ENCODE measurements at places on chromosomes 16 and 17.

DNA sequence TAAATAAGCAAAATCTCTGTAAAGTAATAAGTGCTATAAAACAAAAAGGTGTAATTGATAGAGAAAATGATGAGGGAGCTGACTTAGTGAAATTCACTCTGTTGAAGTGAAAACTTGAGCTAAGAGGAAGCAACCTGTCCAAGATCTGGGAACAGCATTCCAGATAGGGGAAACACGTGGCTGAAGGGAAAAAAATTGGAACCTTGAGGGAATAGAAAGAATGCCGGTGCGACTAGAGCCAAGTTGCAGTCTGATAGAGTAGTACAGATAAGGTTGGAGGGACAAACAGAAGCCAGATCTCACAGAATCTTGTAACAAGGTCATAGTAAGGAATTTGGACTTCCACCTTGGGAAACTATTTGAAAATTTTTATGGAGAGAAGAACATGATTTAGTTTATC lies 623 bp upstream of the DDX52 start:
- no peak for DNase-seq

DNA sequence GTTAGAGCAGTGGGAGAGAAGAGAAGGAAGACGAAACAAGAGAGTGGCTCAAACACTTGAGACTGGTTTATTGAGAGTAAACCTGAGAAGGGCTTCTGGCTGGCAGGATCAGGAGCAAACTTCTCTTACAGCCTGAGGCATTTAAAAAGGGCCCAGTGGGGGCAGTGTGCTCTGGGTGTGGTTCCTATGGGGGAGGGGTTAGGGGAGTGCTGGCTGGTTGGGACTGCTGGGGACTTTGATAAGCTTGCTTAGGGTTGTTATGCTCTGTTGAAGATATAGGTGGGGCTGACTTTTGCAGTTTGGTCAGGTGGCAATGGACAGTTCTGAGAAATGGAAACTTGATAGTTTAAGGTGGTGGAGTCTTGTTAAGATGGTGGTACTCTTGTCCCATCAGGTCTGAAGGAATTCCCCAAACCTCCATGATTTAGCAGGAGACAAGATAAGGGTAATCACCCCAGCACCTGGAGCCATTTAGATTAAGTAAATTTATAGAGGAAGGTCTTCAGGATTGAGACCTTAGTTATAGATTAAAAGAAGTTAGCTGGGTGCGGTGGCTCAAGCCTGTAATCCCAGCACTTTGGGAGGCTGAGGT lies 79.3 kb downstream of the EMP2 start:
- no peak for DNase-seq

GRCh38 chr16:71629278-71630016 lies 3.5 kb downstream of the MARVELD3 start:
- DNase-seq: no peak

GRCh38 chr17:80829166-80829813 lies 162.4 kb upstream of the CHMP6 start:
- no peak for DNase-seq

GRCh38 chr17:44384823-44385286 lies 4.6 kb downstream of the ITGA2B start:
- no peak for DNase-seq

GRCh38 chr16:19735074-19735867 lies 17.2 kb downstream of the IQCK start:
- no peak for DNase-seq

- DNase-seq: no peak
Measured at GRCh38 chr16:19410435-19411171, 7.1 kb upstream of the TMC5 start.

DNA sequence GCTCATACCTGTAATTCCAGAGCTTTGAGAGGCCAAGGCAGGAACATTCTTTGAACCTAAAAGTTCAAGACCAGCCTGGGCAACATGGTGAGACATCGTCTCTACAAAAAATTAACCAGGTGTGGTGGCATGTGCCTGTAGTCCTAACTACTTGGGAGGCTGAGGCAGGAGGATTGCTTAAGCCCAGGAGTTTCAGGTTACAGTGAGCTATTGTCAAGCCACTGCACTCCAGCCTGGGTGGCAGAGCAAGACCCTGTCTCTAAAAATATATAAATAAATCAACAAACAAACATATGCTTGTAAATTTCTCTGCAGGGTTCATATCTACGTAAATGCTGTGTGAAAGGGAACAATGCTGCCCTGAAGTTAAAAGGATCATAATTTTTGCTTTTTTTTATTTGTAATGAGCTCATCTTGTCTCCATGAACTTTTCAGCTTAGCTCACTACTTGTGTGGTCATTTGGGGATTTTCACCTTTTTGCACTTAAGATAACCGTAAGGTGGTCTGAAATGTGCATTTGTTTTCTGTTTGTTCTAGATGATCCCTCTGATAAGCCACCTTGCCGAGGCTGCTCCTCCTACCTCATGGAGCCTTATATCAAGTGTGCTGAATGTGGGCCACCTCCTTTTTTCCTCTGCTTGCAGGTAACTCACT lies 16.4 kb downstream of the TADA2A start:
- DNase-seq: no peak

DNA sequence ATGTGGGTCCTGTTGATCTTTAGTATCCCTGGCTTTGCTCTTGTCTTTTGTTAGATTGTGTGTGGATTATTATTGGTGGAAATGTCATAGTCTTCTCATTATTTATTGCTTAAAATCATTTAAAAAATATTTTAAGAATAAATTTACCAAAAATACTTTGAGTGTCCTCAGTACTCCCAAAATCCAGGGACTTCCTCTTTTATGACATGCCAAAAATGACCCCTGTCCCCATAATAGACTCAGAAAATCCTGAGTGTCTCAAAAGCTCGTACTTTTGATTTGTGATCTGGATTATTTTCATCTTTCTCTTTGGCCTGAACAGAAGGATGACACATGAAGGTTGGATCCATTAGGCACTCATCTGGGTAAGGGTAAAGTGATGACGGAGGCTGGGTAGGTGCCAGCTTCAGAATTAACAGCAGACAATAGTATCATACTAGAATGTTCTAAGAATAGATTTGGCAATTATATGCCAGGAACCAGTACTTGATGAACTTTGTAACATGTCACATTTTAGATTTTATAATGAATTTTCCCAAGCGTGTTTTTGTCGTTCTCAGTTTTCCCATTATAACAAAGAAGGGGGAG lies 602.2 kb upstream of the CDH8 start:
- no peak for DNase-seq

- DNase-seq: no peak
Measured at GRCh38 chr17:65198653-65199382, 61.6 kb downstream of the RGS9 start.

DNA sequence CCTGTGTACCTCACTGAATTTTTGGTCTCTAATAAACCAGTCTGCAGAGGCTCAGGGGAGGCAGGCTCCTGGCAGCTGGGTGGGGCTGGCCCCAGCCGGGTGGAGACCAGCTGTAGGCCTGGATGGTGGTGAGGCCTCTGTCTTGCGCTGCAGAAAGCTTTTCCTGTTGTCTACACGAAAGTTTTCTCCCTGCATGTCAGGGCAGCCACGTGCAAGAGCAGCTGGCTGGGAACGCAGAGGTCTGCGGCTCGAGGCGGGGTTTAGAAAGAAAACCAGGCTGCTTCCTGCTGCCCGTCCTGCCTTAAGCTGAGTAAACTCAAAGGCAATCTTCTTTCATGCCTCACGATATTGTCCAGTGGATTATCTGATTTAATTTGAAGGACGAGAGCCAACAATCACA lies 2.4 kb downstream of the SERPINF1 start:
- DNase-seq: peak; percentile 16

GRCh38 chr17:37824534-37825485 lies 80.0 kb upstream of the HNF1B start:
- no peak for DNase-seq

DNA sequence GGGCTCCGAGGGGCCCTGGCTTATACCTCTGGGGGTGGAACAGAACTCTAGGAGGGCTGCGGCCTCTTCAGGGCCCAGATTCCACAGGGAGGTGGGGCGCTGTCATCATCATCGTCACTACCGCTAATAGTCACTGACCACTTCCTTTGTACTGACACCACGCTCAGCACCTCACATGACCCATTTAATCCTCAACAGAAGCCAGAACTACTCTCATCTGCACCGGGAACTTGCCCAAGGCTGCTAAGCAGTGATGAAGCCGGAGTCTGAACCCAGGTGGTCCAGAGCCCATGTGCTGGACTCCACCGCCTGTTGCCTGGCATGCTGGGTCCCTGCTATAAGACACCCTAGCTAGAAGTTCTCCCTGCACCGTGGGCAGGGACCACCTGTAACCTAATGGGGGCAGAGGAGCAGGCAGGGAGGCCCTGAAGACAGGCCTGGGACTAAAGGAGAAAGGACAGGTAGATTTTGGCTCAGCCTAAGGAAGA lies 12.0 kb downstream of the UNC13D start:
- DNase-seq: no peak

DNA sequence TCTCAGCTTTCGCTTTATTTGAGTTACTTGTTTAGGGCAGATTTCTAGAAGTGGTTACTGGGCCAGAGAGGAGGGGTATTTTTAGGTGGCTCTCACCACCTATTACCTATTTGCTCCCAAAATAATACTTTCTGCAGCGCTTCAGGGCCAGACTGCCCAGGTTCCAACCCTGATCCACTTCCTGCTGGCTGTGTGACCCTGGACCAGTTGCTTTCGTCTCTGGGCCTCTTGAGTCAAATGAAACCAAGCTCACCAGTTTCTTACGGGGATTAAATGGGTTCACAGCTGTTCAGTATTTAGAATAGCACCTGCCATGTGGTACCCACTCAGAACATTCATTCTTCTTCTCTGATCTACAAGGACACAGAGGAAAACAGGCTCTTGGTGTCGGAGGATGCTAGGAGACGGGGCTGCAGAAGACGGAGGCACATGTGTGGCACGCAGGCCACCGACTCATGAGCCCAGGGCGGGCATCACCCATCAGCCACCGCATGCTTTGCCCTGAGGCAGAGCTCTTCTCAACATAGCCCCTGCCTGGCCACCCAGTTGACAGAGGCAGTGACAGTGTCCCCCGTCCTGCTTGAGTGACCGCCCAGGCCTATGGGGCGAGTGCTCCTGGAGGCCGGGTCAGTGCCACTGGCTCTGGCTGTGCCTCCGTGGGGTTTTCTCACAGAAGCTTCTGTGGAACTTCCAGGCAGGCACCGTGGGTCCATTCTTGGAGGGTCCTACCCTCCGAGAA lies 149.0 kb upstream of the PLCG2 start:
- no peak for DNase-seq

DNA sequence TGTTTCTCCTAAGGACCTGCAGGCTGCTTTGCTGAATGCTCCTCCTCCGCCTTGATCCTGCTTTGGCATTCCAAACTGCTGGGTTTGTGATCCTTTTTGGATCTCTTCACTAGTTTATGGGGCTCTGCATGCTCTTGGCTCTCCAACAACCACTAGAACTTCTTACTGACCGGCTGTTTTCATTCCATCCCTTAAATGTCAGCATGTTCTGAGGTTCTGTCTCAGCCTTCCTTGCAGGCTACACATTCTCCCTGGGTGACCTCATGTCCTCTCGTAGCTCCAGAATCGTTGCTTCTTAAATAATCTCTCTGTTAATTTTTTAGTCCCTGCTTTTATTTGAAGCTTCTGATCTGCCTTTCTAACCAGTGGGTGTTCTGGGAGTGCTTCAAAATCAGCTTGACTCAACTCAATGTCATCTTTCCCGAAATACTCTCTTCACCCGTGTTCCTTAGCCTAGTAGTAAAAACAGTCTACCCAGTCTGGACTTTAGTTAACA lies 119.0 kb upstream of the HS3ST2 start:
- no peak for DNase-seq

DNA sequence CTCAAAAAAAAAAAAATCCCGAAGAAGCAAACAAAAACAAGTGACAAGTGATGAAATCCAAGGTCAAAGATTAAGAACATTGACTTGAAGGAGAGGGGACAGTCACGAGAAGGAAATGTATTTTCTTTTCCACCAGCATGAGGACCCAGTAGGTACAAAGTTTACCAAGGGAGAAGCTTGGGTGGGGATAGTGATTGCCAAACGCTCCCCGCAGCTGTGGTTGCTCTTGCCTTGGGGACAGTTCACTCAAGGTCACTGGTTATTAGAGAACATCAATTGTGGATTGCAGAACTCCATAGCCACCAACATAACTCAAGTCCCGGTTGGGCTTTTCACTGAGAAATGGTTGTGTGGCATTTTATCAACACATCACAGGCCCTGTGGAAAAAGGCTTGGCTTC lies 27.0 kb downstream of the RSL1D1 start:
- DNase-seq: no peak

GRCh38 chr17:63798572-63799106 lies 24.7 kb downstream of the DDX42 start:
- DNase-seq: no peak

DNA sequence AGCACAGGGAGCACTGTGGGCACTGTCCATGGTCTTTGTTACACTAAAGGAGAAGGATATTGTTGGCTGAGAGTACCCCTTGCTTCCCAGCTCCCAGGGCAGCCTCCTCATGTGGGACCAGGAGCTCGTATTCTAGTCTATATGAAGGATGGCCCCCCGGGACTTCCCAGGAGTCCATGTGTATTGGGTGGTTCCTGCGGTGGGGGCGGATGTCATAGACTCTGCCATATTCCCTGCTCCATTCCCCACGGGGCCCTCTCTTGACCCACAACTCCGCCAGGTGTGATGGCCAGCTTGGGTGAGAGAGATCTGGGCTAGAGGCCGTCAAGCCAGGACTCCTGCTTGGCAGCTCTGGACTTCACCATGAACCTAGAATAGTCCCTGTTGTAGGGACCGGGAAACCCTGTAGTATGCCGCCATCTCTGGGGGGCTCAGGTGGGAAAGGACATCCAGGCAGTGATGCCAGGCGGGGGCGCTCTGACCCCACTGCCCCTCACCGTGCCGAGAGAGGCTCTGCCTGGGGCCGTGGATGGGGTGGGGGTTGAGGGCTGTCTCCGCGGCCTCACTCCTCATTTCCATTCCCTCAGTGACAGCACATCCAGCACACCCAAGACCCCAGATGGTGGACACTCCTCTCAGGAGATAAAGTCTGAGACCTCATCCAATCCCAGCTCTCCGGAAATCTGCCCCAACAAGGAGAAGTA lies 37.8 kb downstream of the OR1D5 start:
- no peak for DNase-seq

- no peak for DNase-seq
Measured at GRCh38 chr17:30279156-30279555, 12.6 kb downstream of the BLMH start.

DNA sequence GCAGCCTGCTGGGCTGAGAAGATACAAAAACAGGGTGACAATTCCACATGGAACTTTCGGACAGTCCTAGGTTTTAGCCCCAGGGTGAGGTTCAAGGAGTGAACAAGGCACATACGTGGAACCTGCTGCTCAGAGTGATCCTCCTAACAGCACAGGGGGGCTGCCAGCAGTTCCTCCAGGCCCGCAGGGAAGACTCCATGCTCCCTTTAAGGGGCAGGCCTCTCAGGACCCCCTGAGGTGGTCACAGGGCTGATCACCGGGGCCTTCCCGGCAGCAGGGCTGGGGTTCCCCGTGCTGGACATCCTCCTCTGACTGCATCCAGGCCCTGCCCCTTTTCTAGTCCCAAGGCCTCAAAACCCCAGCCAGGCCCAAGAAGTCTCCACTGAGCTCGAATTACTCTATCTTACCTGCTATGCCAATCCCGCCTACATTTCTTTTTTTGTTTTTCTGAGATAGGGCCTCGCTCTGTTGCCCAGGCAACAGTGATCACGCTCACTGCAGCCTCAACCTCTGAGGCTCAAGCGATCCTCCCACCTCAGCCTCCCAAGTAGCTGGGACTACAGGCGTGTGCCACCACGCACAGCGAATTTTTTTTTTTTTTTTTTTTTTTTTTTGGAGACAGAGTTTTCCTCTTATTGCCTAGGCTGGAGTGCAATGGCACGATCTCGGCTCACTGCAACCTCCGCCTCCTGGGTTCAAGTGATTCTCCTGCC lies 10.4 kb downstream of the CANT1 start:
- no peak for DNase-seq
